ENCODE measurements at places on chromosomes 11 and 22. TPM values are rescaled to one million over a fixed set of nuclear protein-coding genes. Genes with fewer than 3 reads are reported as not detected.

- DNase-seq, result no peak
Measured at GRCh38 chr11:60908803-60909202, 2.4 kb upstream of the PRPF19 start.

- no peak for DNase-seq
Measured at GRCh38 chr11:9951807-9952206, 287.9 kb downstream of the SWAP70 start.

- DNase-seq, result no peak
Measured at GRCh38 chr22:34278121-34278520, 357.8 kb upstream of the LARGE1 start.

The SLC22A6 gene
- total RNA-seq, result not detected

GRCh38 chr22:43990044-43990443 lies 34.1 kb upstream of the PARVB start:
- DNase-seq, result no peak

The TRIM49 gene
- not detected for total RNA-seq

The CCDC34 gene
- total RNA-seq, result 2.2 TPM

DNA sequence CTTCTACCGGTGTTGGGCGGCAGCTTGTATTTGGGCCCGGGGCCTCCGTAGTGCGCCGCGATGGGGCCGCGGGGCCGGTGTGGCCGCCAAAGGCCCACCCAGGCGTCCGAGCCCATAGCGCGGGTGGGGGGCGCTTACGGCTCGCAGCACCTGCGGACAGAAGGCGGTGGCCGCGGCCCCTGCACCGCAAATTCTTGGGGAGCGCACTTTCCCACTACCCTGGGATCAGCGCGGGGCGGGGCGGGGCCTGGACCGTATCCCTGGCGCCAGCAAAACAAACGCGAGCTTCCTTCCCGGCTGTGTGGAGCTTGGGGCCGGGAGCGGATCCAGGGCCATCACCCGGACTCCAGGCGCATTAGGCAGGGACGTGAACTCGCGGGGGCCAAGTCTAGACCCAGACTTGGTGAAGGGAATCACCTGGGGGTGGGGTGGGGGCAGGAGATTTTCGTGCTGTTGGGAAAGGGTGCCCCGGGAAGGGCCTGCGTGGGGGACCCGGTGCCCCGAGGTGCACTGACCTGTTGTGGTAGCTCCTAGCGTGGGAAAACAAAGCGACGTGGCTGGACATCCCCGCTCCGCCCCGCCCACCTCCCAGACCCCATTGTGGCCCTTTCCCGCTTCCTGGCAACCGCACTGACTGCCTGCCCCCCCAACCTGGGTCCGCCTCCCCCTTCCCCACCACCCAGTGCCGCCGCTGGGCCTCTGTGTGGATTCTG lies 2.3 kb upstream of the TYMP start:
- peak; percentile 86 for DNase-seq

DNA sequence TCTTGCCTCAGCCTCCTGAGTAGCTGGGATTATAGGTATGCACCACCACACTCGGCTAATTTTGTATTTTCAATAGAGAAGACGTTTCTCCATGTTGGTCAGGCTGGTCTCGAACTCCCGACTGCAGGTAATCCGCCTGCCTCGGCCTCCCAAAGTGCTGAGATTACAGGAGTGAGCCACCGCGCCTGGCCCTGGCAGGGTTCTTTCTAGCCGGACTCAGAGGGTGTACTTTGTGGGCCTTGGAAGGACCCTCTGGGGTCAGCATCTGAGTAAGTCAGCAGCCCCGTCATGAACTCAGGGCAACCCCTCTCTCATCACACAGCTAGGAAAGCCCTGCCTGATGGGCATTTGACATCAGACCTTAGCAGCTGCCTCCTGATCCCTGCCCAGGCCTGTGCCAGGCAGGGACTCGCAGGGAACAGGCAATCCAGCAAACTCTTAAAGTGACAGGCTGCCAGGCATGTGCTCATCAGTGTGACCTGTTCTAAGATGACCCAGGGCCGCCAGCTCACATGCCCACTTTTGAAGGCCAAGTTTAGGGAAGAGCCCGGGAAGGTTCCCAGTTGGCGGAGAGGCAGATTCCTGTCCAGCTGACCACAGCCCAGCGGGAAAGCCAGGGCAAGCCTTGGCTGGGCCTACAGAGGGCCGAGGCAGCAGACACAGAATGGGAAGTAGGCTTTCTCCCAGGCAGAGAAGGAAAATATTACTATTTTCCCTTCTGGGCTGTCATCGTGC lies 92.9 kb downstream of the MORC2 start:
- peak; percentile 39 for DNase-seq

GRCh38 chr11:67423466-67423865 lies 4.8 kb upstream of the RPS6KB2 start:
- DNase-seq, result no peak

DNA sequence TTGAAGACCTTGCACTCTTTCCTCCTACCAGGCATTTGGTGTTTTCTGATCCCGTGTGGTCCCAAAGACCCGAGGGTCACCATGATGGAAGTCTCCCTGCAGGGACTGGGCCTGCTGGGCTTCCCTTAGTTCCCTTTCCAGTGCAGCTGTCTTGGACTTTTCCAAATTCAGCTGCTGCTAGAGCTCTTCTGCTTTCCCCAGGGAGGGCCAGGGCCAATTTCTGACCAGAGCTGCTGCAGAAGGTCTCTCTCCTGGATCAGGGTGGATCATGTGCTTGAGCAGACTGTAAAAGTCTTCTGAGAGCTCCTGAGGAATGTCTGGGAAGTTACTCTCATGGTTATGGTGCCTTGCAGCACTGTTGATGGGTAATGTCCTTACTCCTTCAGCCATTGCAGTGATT lies 23.2 kb downstream of the LDLRAD3 start:
- no peak for DNase-seq

The SYNGR1 gene
- total RNA-seq, result 22.3 TPM

DNA sequence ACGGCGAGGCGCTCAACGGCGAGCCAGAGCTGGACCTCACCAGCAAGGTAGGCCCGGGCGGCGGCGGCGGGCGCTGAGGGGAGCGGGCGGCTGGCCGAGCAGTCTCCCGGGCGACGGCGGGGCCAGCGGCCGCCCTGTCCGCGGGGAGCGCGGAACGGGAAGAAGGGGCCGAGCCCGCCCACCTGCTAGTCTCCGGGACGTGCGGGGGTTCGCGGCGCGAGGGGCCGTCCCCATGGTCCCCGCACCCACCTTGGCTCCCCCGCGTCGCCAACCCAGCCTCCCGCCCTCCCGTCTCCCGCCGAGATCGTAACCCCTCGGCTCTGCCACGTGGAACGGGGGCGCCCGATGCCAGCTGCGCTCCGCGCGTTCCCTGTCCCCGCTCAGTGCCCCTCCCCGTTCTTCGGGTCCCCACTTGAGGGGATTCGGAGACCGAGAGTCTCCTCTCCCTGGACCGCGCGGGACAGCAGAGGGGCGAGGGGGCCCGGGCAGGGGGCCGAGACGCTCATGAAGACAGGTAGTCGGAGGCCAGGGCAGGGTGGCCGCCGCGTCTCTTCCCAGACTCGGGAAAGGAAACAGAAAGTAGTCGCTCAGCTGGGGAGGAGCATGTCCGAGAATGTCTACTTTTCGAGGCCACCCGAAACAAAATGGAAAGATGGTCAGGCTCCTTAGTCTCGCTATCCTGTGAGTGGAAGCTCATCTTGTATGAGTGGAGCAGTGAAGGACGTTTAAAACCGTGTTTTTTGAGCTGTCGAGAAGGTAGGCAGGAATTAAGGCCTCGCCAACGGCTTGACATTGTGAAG lies 557 bp downstream of the GTPBP1 start:
- no peak for DNase-seq

DNA sequence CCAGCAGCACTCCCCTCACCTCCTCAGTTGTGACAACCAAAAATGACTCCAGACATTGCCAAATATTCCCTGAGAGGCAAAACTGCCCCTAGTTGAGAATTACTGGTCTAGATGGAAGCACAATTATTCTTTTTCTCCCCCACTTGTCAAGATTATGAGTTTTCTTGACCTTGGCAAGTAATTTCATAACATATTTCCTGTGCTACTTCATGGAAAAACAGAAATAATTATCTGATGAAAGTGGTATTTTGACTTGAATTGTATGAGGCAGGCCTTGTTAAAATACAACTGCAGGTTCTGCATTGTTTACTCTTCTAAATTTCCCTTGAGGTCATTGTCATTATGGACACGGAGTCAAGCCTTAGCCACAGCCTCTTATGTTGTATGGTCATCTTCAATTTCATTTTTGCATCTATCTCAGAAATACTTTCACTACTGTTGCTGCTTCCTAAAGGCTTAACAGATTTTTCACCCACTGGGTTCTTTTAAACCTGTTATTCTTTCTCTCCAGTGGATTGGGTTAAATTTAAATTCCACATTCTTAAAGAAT lies 32.2 kb upstream of the LDLRAD3 start:
- DNase-seq, result no peak

- DNase-seq, result no peak
Measured at GRCh38 chr11:35380603-35381002, 38.8 kb downstream of the SLC1A2 start.

DNA sequence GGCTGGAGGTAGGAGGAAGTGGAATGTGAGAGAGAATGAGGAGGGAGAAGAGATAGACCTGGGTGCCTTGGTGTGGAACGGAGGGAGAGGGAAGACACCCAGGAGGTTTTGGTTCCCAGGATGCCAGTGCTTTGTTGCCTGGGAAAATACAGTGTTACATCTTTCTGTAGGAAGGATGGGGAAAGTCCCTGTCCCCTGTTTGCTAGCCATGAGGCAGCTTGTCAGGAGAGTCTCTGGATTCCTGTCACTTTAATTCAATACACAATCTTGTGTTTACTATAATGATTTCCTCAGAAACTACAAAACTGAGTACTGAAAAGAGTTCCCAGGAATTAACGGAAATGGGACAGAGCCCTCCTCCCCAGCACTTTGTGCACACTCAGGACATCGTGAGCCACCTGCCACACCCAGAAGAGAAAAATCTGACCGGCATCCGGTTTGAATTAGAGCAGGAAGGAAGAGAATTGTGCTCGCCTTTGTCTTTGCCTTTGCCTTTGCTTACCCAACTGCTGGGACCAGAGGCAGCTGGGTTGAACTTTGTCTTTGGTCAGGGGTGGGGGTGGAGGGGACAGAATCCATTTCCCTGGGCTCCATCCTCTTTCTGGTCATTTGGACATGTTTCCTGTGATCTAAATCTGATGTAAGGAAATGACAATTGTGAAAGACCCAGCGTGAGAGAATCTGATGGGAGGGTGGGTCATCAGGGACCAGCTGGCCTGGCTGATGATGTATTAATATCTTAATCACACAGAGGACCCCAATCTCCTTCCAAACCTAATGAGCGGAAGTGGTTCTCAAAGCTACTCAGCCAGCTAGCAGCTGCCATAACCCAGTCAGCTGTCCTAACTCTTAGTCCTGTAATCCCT lies 1.3 kb upstream of the LIMK2 start:
- DNase-seq, result no peak

DNA sequence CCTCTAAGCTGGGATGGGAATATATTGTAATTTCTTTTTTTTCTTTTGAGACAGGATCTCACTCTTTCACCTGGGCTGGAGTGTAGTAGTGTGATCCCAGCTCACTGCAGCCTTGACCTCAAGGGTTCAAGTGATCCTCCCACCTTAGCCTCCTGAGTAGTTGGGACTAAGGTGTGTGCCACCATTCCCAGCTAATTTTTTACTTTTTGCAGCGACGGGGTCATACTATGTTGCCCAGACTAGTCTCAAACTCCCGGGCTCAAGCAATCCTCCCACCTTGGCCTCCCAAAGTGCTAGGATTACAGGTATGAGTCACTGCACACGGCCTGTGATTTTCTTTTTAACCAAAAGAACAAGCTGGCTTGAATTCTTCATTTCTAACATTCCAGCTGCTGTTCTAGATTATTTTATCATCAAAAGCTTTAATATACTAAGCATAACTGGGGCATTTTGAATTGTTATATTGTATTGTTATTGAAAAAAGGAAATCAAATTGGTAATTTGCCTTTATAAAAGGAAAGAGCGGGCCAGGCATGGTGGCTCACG lies 26.8 kb upstream of the PPP2R1B start:
- DNase-seq, result no peak

DNA sequence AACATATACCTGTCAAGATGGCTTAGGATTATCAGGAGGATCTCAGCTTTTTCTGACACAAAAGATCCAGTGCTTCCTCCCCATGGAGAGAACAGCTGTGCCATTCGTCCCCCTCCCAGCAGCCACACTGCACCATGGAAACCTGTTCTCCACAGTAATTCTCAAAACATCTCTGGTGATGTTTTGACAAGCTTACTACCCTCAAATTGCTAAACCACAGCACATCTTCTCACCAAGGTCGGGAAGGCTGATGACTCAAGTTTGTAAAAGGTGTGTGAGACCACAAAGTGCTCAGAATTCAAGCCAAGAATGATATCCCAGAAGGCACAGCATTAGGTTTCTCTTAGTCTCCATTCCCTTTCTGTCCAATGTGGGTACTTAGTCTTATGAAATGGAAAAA lies 3.9 kb upstream of the RAB38 start:
- no peak for DNase-seq

DNA sequence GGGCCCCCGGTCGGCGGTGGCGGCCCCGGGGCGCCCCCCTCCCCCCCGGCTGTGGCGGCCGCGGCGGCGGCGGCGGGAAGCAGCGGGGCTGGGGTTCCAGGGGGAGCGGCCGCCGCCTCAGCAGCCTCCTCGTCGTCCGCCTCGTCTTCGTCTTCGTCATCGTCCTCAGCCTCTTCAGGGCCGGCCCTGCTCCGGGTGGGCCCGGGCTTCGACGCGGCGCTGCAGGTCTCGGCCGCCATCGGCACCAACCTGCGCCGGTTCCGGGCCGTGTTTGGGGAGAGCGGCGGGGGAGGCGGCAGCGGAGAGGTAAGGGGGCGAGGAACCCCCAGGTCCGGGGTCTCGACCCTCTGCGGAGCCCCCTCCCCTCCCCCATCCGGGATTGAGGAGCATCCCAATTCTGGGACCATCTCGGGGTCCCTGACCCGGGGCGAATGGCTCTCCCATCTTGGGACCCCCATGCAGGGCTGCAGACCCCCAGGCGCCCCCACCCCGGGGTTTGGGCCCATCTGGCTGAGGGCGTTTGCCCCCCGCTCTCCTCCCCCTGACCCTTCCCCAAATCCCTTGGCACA lies 431 bp downstream of the KMT2A start:
- DNase-seq, result no peak

The CALCA gene
- not detected for total RNA-seq

The SCGB1D1 gene
- not detected for total RNA-seq

DNA sequence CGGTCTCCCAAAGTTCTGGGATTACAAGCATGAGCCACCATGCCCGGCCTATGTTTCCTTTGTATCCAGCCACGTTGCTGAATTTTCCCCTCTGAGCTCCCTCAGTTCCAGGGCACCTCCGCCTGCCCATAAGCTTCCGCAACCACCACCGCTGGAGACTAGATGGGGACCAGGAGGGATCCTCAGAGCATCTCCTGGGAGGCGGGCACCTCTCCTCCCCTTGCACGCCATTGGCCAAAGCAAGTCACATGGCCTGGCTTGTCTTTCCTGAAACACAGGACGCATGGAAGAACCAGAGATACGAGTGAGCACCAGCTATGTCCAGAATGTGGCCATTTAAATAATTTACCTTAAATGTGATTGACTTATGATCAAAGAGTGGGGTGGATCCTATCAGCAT lies 388.3 kb downstream of the BRD1 start:
- DNase-seq, result no peak

The PHLDB1 gene
- 104 TPM for total RNA-seq

GRCh38 chr11:3853899-3854659 lies 1.4 kb upstream of the STIM1 start:
- peak; percentile 46 for DNase-seq

The OR52I2 gene
- not detected for total RNA-seq

GRCh38 chr11:91261513-91261912 lies 963.1 kb upstream of the FAT3 start:
- no peak for DNase-seq

The PHOX2A gene
- not detected for total RNA-seq
